T47D (cell line): ENCODE measurements at places on chromosomes 11 and 22.
A peak's percentile ranks its signal among the peaks of the same experiment; 100 is the strongest.

DNA sequence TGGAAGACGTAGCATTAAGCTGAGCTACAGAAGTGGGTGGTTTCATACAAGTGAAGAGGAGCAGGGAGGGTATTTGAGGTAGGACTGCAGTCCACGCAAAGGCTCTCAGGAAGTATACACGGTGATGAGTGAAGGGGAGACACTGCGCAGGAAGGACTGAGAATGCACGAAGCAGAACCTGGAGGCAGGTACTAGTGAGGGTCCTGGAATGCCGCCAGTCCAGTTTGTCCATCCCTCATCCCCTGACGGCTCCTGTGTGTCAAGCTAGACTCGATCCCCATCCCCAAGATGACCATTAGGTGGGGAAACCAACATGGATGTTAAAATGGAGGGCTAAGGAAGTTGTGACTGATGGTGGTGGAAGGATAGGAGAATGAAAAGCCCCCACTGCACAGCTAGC is 23.8 kb downstream of the ART5 start:
- DNase-seq: no peak

- no peak for DNase-seq
Measured at GRCh38 chr11:130668751-130669150, 220.3 kb downstream of the ADAMTS15 start.

GRCh38 chr11:134579724-134580609 is 167.9 kb upstream of the B3GAT1 start:
- DNase-seq: no peak

- peak; percentile 70 for DNase-seq
Measured at GRCh38 chr22:35921777-35922176, 106.8 kb downstream of the RBFOX2 start.

DNA sequence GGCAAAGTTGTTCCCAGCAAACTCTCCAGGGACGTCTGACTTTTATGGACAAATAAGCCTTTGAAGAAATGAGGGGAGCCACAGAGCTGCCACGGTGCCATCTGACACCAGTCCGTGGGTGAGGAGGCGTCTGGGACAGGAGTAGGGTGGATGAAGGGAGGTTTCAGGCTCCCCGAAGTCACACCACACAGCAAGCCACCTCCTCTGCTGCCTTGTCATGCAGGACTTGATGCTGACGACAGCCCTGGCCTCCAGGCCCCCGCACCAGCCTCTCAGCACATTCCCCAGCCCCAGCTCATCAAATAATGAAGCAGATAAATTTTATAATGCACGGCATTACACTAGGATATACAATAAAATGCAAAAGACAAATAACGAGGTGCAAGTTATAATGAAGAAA is 156.5 kb downstream of the CEP164 start:
- DNase-seq: no peak

GRCh38 chr11:40763046-40763445 is 696.4 kb downstream of the LRRC4C start:
- DNase-seq: no peak

DNA sequence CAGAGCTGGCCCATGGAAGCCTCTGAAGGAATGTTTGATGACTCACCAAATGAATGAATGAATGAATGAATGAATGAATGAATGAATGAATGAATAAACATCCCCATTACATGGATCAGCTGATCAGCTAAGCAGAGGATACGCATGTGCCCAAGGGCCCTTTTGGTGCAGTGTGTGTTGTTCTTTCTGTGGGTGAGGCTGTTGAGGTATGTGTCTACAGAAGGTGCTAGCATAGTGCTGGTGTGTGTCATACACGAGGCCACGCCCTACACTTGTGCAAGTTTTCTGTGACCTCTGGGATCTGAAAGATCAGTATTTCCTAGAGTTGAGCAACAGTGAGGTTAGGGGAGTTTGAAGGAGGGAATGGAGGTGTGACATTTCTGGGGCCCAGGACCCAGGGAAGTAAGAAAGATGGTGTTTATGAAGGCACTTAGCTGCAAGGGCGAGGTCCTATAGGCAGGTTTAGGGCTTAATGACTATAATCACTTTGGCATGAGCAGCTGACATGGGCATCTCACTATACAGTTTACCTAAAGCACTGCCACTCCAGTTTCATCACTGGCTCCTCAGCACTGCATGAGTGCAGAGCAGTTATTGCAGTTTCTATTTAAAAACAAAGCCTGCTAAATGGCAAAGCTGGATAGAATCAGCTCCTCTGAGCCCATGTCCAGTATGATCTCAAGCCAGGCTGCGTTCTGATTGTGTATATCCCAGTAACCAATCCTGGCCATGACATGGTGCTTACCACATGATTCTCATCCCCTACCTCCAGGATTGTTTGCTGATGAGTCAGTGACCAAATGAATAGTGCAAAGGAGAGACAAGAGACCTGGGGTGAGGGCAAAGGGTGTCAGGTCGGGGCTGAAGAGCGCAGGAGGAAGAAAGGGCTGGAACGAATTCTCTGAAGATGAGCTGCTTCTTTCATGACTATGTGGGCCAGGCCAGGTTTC is 36.4 kb upstream of the E2F8 start:
- no peak for DNase-seq

- DNase-seq: no peak
Measured at GRCh38 chr22:33105501-33105911, 47.3 kb upstream of the SYN3 start.

DNA sequence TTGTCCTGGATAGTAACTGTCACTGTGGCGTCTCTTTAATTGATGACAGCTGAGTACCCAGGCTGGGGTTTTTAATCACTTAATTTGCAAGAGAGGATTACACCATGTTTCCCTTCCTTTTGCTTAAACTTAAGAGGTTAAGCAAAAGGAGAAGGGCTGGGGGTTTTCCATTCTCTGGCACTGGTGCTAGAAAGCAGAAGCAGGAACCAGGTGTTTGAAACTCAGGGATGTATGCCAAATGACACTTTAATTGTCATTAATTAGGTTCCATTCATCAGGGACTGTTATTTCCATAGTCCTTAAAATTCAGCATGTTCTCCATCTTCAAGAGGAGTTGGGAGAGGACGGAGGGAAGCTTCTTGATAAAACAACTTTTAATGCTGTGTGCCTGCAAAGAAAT is 746.2 kb downstream of the NELL1 start:
- DNase-seq: no peak

- no peak for DNase-seq
Measured at GRCh38 chr11:13324141-13324540, 46.6 kb downstream of the BMAL1 start.

DNA sequence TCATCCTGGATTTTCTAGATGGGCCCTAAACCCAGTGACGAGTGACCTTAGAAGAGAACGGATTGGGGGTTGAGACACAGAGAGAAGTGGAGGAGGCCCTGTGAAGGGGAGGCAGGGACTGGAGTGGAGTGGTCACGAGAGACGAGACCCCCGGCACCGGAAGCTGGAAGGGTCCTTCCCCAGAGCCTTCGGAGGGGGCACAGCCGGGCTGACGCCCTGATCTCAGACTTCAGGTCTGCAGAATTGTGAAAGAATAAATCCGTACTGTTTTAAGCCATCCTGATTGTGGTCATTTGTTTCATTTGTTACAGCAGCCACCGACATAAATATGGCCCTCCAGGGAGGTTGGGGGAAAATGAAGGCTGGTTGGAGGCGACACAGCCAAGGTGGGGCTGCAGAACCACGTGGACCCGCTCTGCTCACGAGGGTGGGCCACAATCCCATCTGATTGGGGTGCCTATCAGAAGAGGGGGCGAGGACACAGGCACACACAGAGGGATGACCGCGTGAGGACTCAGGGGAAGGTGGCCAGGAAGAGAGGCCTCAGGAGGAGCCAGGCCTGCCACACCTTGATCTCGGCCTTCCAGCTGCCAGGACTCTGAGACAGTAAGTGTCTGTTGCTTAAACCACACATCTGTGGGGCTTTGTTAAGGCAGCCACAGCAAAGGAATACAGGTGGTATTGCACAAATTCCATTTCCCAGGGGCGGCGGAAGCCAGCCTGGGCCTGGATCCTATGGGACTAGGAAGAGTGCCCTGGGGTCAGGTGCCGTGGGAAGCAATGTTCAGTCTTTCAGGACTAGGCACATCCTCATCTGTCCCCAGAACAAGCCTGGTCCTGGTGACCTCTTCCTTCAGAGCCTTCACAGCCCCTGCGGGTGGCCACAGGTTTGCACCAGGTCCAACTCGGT is 73.3 kb upstream of the SHANK2 start:
- no peak for DNase-seq

DNA sequence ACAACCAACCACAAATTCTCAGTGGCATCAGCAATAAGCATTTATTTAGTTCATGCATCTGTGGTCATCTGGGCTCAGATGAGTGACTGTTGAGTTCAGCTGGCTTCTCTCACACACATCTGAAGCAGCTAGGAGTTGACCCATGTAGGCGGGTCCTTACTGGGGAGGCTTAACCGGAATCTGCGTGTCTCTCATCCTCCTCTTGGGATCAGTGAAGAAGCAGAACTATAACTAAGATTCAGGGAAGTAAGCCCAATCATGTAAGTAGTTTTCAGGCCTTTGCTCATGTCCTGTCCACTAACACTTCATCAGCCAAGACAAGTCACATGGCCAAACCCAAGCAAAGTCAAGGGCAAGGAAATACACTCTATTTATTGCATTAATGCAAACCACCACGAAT is 236.2 kb downstream of the C11orf87 start:
- DNase-seq: no peak

GRCh38 chr22:30785527-30785926 is 90.9 kb downstream of the OSBP2 start:
- DNase-seq: no peak

- DNase-seq: no peak
Measured at GRCh38 chr11:112797648-112798293, 163.4 kb upstream of the NCAM1 start.

DNA sequence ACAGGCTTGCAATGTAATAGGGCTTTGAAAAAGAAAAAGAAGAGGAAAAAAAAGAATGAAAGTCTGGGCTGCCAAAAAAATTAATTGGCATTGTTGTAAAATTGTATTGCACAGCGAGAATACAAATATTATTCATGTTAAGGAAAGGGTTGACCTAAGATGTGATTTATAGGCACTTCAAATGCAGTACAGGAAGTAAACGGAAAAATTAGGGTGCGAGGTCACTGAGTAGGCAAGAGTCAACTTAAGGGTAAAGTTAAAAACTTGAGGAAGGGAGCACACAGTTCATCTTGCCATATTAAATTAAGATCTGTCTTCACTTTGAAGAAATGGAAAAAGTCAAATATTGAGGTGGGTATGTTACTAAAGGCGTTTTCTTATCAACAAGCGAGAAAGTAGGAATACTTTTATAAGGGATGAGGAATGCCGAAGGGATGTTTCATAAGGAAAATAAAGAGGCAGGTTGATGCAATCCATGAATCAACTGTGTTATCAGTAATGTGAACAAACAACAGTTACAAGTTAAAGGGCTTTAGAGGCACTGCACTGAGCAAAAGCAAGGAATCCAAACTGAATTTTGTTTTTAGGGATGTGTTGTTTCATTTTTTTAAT is 123.0 kb downstream of the WT1 start:
- DNase-seq: no peak

DNA sequence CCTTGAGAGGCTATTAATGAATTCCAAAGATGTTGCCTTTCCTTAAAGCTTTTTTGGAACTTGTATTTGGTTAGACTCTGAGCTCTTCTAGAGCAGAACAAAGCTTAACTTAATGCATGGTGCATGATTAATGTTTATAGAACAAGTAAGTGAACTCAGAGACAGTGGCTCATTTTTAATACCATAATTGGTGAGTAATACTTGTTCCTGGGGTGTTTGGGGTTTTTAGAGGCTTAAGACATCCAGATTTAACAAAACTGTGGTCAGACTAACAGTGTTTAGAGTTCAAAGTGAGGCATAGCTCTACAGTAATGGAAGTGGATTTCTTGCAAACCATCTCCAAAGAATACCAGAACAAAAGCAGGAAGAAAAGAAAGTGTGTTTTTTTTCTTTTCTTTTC is 73.7 kb upstream of the CTSC start:
- DNase-seq: no peak

- DNase-seq: peak; percentile 76
Measured at GRCh38 chr11:13008625-13009475, at the start of gene RASSF10. Gene RASSF10 (plus strand): TSS chr11:13009316. CDS start chr11:13009577, 261 bp downstream.

- DNase-seq: no peak
Measured at GRCh38 chr11:128765571-128766549, 72.0 kb downstream of the FLI1 start.

DNA sequence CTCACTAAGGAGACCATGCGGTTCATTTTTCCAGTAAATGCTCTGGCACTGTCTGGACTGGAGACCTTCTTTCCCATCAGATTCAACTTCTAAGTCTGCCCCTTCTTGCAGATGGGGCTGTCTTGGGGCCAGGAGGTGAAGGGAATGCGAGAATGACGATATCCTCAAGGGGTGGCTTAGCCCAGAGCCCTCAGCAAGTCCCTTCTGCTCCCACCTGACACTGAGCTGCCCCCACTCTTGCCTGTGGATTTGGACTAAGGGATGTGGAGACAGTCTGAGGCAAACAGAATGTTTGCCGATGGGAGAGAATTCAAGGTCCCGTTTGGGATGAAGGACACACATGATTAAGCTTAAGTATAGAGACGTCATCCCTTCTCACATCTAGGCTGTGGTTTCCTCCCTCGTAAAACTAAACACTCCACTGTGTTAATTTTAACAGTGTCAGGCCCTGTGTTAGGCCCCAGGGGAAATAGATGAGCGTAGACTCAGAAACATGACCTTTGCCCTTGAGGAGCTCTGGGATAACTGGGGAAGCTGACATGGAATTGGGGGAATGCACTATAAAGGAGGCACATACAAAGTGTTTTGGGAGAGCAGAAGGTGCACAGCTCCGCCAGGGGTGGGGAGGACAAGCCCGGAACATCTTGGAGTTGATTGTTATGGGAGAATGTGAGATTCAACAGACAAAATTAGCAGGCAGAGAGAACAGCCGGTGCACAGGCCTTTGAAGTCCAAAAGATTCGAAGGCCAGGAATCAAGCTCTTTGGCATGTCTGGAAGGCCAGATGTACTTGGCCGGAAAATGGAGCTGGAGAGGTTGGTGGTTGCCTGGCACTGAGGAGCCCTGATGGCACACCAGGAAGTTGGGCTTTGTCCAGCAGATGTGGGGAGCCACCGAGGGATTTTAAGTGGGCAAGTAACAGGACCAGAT is 71.6 kb downstream of the ST3GAL4 start:
- DNase-seq: no peak

DNA sequence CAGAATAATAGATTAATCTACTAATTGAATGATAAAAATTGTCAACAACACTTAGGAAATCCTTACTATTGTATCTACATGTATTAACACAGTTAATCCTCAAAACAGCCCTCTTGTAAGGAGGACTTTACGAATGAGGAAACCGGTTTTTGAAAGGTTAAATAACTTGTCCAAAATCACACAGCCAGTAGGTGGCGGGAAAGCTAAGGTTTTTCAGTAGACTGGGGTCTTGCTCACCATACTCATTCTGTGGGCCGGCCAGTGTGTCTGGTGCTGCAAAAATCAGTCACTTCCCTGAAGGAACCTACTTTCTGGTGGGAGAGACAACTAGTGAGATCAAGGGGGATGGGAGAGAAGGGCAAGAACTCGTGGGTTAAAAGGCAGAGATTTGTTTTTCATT is 3.8 kb downstream of the DCPS start:
- peak; percentile 69 for DNase-seq
